Pancreas (tissue), 10 donors: ENCODE measurements at places on chromosomes 12 and 14. TPM values are rescaled to one million over a fixed set of nuclear protein-coding genes. Genes with fewer than 3 reads are reported as not detected.

Gene MBD6
- 66.1 TPM for total RNA-seq

Gene NEUROD4
- not detected for total RNA-seq

Gene HSPA2
- total RNA-seq, result 5.7 TPM

Gene HOXC10
- not detected for total RNA-seq

DNA sequence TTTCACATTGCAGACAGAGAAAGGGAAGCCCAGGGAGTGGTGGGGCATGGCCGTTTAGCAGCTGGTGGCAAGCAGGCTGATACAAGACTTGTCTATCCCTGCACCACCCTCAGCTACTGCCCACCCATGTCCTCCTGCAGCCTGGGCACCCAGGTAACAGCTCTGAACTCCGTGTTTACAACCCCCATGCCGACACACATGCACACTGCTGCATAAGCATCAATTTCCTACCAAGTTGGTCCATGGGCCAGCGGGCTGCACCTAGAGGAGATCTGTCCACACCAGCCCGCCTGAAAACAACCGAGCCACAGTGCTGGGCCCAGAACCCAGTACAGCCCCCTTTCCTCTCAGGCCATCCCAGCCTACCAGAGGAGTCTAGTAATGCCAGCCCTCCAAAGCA, 75.9 kb upstream of the C14orf180 start:
- H3K27ac ChIP-seq, result no peak overlapping the region
- no peaks in the 10 kb centered on the region for H3K36me3 ChIP-seq
- no peak for DNase-seq
- H3K4me3 ChIP-seq, result no peak overlapping the region
- no peaks in the 10 kb centered on the region for H3K4me1 ChIP-seq

GRCh38 chr14:100025111-100025510, 40.1 kb upstream of the EVL start:
- H3K27me3 ChIP-seq, result no peaks in the 10 kb centered on the region
- no peak overlapping the region for H3K27ac ChIP-seq
- H3K36me3 ChIP-seq, result no peaks in the 10 kb centered on the region

DNA sequence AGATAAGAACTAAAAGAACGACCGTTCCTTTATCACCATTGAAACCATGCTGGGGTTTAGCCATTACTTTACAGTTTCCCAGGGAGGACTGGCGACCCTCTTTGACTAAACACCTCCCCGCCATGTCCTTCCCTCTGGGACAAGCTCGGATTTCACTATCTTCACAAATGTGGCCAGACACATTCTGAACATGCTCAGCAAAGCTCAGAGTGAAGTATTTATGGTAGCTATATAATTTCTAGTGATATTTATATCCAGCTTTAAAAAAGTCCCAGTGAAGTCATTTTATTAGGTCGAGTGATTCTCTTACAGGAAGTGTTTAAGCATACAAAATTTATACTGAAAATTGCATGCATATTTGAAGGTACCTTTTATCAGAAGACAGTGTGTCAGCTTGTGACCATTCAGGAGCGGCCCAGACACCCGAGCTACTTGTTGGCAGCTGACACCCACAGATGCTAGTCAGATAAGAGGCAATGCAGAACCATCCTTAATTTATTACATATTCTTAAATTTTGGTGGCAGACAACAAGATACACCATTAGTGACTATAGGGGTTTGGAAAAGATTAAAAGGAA, 36.8 kb downstream of the NIN start:
- no peaks in the 10 kb centered on the region for H3K36me3 ChIP-seq
- H3K4me3 ChIP-seq, result no peak overlapping the region
- no peak overlapping the region for H3K27ac ChIP-seq
- H3K27me3 ChIP-seq, result no peaks in the 10 kb centered on the region

DNA sequence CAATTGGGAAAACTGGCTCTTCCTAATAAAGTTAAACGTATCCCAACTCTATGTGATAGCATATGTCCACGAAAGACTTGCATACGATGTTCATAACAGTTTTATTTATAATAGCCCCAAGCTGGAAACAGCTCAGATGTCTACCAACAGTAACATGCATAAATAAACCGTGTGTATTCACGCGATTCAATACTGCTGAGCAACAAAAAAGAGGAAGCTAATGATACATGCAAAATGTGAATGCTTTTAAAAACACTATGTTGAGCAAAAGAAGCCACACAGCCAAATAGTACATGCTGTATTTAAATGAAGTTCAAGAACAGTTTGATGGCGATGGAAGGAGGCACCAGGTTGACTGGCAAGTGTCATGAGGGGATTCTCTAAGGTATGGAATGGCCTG, 55.7 kb downstream of the TRIM9 start:
- H3K4me3 ChIP-seq, result no peak overlapping the region
- H3K27ac ChIP-seq, result no peak overlapping the region
- no peaks in the 10 kb centered on the region for H3K36me3 ChIP-seq
- no peaks in the 10 kb centered on the region for H3K4me1 ChIP-seq
- DNase-seq, result no peak

DNA sequence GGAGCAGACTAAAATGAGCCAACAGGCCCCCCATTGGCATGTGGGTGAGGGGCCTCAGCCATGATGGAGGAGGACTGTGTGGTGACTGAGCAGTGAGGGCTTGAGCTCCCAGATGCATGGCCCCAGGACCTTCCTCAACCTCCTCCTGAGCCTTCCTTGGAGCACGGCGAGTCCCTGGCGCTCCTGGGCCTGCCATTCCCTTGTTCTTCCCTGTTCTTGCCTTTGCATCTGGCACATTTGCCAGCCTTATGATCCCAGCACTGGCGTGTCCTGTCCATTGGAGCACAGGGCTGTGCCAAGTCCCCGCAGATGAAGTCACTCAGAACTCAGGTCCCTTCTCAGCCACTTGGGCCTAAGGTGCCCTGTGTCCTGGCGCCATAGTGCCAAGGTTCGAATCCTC, 40.3 kb upstream of the MEG3 start:
- no peak for DNase-seq
- no peak overlapping the region for H3K4me3 ChIP-seq
- H3K27me3 ChIP-seq, result no peaks in the 10 kb centered on the region
- H3K4me1 ChIP-seq, result no peaks in the 10 kb centered on the region

GRCh38 chr14:73741386-73741875, 27.2 kb upstream of the PNMA1 start:
- no peak overlapping the region for H3K4me3 ChIP-seq
- H3K27me3 ChIP-seq, result no peaks in the 10 kb centered on the region
- no peak for DNase-seq
- peaks cover 47% of the 10 kb centered on the region for H3K4me1 ChIP-seq

GRCh38 chr14:65958664-65959562, 527.3 kb upstream of the CCDC196 start:
- no peak overlapping the region for H3K27ac ChIP-seq
- H3K27me3 ChIP-seq, result no peaks in the 10 kb centered on the region
- H3K4me1 ChIP-seq, result no peaks in the 10 kb centered on the region
- no peak for DNase-seq
